Stimulated activated CD4-positive, alpha-beta T cell treated with anti-CD3 and anti-CD28 coated beads, Interleukin-1b, Interleukin-23, amount 100 ng/mL, for 1 hour (primary cell): ENCODE measurements at places on chromosomes 12 and 14.

GRCh38 chr12:52350786-52351185 is 16.5 kb downstream of the KRT85 start:
- DNase-seq = no peak

- no peak for DNase-seq
Observed at GRCh38 chr12:95551913-95552516, 739 bp upstream of the USP44 start.

DNA sequence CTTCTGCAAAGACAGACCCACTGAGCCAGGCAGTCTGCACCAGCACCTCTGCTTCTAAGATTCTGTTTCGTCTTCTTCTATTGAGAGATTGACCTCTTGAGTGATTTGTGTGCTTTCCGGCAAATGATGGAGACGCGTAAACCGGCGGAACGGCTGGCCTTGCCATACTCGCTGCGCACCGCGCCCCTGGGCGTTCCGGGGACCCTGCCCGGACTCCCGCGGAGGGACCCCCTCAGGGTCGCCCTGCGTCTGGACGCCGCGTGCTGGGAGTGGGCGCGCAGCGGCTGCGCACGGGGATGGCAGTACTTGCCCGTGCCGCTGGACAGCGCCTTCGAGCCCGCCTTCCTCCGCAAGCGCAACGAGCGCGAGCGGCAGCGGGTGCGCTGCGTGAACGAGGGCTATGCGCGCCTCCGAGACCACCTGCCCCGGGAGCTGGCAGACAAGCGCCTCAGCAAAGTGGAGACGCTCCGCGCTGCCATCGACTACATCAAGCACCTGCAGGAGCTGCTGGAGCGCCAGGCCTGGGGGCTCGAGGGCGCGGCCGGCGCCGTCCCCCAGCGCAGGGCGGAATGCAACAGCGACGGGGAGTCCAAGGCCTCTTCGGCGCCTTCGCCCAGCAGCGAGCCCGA is 703 bp downstream of the ASCL4 start:
- DNase-seq = no peak

GRCh38 chr14:96297000-96297399 is 41.0 kb downstream of the BDKRB1 start:
- no peak for DNase-seq

GRCh38 chr12:75660107-75660530 is 148.7 kb upstream of the KRR1 start:
- DNase-seq = no peak
